ENCODE measurements at places on chromosomes 1 and 21.

- DNase-seq, result peak; percentile 43
These were observed 1.9 kb downstream of the ITPKB start for GRCh38 chr1:226736908-226737818.

GRCh38 chr1:206489980-206490770, 17.2 kb upstream of the RASSF5 start:
- DNase-seq, result peak; percentile 38

DNA sequence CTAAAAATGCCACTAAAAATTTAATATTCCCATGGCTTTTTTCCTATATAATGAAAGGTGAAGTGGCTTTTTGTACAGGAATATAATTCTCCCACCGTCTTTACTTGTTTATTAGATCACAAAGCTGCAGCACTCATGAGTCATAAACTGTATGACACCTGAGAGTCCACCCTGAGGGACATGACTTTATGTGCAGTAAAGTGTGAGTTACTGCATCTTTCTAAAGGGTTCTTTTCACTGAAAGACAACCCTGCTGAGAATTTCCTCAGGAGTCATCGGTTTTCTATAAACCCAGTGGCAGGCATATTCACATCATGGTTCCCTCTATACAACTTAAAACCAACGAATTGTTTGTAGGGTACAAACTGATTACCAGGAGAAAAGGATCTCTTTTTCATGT, 77.4 kb downstream of the APP start:
- DNase-seq, result no peak

- no peak for DNase-seq
These were observed 43.0 kb downstream of the XPR1 start for GRCh38 chr1:180674603-180675530.

DNA sequence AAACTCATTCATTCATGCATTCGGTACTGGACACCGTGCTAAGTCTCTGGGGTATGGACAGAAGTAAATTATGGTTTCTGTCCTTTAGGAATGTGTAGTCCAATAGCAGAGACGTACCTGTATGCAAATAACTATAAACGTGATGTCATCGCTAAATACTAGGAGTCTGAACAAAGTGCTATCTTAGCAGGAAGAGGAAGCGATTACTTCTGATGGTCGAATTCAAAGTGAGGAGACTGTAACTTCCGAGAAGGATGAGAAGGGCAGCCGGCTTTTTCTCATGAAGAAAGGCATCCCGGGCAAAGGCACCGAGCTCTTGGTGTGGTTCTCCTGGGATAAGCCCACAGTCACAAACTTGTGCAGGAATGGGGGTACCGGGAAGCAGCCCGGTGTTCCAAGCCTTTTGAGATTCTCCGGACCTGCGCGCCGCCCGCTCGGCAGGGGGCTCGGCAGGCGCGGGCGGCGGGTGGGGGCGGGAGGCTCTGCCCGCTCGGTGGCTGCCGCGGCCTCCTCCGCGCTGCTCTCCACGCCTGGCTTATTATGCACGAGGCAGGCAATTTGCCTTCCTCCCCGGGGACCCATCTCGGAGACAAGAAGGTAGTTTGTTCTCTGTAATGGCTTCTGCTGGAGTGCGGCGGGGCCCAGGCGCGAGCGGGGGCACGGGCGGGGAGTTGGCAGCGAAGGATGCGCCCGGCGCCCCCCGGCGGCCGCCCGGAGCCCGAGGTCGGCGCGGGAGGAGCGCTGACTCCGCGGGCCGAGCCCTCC, 67.5 kb upstream of the CD1D start:
- DNase-seq, result no peak

DNA sequence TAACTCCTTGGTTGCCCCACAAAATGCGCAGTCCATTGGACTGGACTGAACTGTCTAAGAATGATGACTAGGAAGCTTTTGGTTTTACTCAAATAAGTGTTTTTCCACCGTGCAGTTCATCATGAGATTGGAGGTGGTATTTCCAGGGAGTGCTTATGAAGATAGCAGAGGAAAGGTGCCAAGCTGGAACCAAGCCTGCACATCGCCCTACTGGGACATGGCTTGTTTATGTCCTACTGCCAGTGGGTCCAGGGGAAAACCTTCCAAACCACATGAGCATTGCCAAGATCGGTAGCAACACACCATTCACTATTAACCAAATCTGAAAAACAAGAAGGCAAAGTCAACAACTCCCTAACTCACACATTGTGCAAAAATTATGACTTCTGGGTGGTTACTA, 54.7 kb upstream of the DSCAM start:
- DNase-seq, result no peak

DNA sequence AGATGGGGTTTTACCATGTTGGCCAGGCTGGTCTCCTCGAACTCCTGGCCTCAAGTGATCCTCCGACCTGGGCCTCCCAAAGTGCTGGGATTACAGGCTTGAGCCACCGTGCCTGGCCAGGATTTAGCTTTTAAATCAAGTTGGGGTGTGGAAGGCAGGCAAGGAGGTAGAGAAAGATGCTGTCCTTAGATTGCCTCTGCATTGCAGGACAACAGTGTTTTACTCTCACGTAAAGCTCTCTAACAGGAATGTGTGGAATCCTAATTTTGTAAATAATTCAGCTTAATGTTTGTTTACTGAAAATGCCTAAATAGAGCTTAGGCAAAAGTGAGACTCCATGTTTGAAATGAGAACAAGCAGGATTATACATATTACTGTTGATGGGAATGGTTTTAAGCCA, 29.5 kb upstream of the TGFB2 start:
- DNase-seq, result no peak

- DNase-seq, result no peak
These were observed 79.4 kb downstream of the CAPZB start for GRCh38 chr1:19405761-19406487.

- DNase-seq, result no peak
These were observed 35.8 kb downstream of the LHX8 start for GRCh38 chr1:75170011-75170410.

GRCh38 chr21:18006691-18007090, 187.5 kb upstream of the C21orf91 start:
- DNase-seq, result no peak
